ENCODE measurements at places on chromosomes 7 and 10. TPM values are rescaled to one million over a fixed set of nuclear protein-coding genes. Genes with fewer than 3 reads are reported as not detected.

ZNF488 gene
- total RNA-seq, result 0.12 TPM

CALCR gene
- total RNA-seq, result not detected

HYAL4 gene
- total RNA-seq, result not detected

RAB18 gene
- 129 TPM for total RNA-seq

NXPH1 gene
- not detected for total RNA-seq

MYPN gene
- total RNA-seq, result 0.22 TPM

SSC4D gene
- 0.42 TPM for total RNA-seq

LIPK gene
- total RNA-seq, result not detected

TFEC gene
- not detected for total RNA-seq

BAIAP2L1 gene
- 60.7 TPM for total RNA-seq

CHAT gene
- not detected for total RNA-seq

BTBD16 gene
- total RNA-seq, result not detected

RPEL1 gene
- not detected for total RNA-seq

ATP5F1C gene
- 268 TPM for total RNA-seq

DRGX gene
- not detected for total RNA-seq

ZNF3 gene
- total RNA-seq, result 23.7 TPM

UTF1 gene
- not detected for total RNA-seq

ERVW-1 gene
- total RNA-seq, result not detected

SLC29A4 gene
- 0.96 TPM for total RNA-seq

LRRD1 gene
- total RNA-seq, result not detected

UNCX gene
- total RNA-seq, result not detected

NEUROG3 gene
- not detected for total RNA-seq

PLAU gene
- total RNA-seq, result 17.3 TPM

RGS10 gene
- total RNA-seq, result 26.0 TPM

FOXP2 gene
- total RNA-seq, result not detected

SUFU gene
- 6.3 TPM for total RNA-seq

GSTO2 gene
- total RNA-seq, result 33.8 TPM

ACTL6B gene
- not detected for total RNA-seq

USP54 gene
- total RNA-seq, result 21.4 TPM

PPP1R17 gene
- not detected for total RNA-seq

SGMS1 gene
- total RNA-seq, result 24.7 TPM

Measured in MCF 10A (cell line).